Activated T-helper 2 cell treated with anti-CD3 and anti-CD28 coated beads, Interferon-gamma antibody, Interleukin-2, Interleukin-4, amounts not matched to agents 10 μg/mL and 5 μg/mL and 100 μg/mL, durations not matched to agents 14 hours and 24 hours and 36 hours (primary cell): ENCODE measurements at places on chromosomes 4 and X.

DNA sequence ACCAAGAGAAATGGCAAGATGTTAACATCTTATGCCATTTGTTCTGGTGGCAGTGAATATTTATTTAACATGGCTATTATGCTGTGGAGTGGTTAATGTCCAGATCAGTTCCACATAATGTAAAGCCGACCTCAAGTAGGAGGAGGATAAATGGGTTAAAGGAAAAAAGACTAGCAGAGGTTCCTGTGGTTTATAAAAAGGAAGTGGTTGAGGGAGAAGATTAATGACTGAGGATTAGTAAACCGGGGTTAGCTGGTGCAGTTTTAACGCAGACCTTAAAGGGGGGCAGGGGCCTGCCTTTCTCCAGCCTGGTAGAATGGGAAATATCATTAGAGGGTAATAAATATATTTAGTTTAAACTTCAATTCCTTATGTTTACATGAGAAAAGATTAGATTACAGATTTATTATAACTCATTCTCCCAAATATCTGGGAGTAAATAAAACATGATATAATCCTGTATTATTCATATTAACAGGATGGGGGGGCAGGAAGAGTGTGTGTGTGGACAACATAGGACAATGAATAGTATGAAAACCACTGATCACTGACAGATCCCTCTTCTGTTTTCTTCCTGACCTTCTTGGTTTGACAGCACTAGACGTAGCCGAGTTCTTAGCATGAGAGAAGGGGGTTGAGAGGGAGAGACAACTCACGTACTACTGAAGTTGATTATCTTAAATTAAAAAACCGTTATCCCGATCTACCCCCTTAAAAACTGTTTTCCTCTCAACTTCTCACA, 124.1 kb upstream of the LIMCH1 start:
- DNase-seq: no peak

DNA sequence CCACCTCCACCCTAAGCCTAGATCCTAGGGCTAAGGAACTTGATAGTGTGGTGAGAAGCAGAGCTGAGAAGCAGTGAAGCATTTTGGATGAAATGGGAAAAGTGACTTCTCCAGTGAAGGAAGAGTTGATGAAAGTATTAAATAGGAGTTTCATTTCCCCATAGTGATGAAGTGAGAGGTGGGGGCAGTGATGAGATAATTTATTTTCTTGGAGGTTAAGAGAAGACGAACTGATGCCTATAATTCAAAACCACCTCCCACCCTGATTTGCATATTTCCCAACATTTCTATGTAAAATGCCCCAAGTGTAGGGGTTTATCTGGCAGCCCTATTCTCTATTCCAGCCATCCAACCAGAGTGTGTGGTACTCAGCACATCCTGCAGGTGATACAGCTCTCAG, 6.3 kb downstream of the LONRF3 start:
- no peak for DNase-seq

DNA sequence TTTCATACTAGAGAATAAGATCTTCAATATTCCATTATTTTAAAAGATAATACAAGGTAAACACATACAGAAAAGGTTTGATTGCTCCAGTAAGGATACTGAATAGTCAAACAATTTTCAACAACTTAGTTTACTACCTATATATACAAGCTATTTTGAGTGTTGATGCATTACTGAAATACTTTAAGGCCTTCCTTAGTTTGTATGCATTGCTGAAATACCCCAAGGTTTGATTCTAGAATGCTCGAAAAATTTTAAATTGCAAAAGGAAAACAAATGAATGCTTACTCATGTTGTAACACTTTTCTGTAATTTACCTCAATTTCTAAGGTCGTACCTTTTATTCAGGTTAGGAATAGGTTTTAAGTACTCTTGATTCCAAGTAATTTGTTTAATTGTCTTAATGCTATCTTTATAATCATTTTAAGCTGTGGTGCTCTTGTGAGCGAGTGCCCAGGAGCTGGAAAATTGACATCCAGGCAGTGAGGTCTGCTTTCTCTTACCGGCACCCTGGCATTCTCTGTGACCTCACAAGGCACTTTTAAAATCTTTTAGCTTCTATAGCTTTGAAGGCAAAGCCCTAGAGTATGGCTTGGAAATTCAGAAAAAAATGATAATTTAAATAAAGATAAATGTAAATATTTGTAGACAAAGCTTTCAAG, 114.0 kb downstream of the BMPR1B start:
- no peak for DNase-seq

- no peak for DNase-seq
These were observed 171.8 kb downstream of the HNRNPD start for GRCh38 chr4:82201805-82202641.
